ENCODE measurements at places on chromosomes 6 and 20.

DNA sequence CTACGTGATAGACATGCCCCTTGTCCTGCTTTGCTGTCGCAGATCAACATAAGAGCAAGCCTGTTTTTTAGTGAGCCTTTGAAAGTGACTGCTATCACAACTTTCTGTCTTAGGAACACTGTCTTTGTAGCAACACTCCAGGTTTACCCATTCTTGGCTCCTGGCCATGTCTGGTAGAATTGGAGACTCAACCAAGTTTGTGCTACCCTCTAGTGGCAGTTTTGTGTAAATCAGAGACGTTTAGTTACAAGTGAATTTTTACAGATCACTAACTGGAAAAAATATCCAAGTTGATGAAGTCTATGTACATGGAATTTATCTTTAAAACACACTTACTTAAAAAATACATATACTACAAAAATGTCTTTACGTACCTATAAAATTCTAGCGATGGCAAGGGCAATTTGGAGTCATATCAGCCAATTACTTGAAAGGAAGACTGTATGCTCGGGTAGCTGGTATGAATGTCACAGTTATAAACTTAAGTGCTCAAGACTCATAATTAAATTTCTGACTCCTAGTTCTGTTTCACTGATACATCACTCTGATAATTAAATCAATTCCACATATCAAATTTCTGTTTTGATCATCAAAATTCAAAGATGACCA lies 101.4 kb downstream of the ADGB start:
- peak; percentile 92 for DNase-seq

DNA sequence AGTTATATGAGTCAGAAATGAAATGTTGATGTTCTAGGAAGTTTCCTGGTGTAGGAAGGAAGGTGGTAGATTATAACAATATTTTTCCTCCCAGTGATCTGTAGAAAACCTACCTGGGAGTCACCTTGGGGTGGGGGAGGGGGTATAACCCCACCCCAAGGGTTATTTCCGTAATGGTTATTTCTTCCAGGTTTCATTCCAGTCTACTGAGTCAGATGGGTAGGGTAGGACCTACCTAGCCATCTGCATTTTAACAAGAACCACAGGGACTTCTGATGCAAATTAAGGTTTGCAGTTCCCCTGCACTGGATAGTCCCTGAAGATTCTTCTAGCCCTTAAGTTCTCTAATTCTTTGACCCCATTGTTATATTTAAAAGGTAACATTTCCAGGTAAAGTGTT lies 88.9 kb downstream of the ARMC2 start:
- no peak for DNase-seq

- DNase-seq, result no peak
These were observed 129.4 kb downstream of the LY86 start for GRCh38 chr6:6717953-6718352.

DNA sequence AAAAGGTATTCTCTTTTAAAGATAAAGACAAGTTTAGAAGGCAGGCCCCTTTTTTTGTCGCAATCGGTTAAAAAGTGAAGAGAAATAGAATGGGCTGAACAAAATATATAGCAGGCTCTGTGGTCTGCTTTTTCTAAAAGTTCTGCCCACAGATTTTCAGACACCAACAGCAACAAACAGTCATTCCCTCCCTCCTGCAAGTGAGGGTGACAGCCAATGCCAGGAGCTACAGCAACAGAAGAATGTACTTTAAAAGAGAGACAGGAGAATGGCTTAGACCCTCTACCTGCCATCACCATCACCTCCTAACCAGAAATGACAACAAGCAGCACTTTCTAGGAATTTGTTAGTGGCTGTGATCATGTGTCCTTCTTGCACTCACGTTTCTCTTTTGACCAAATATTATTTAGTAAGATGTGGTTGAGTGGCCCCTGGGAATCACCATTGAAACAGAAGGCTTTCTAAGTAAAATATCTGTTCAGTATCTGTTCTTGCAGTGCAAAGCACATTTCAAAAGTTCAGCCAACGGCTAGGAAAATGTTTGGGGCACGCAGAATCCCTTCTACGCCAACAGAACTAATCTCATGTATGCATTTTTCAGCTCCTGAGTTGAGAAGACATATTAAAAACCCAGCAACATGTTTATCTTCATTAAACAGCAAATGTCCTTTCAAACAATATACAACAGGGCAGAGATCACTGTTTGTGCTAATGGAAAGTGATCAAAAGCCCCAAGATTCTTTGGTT lies 248.5 kb downstream of the ATXN1 start:
- DNase-seq, result no peak

DNA sequence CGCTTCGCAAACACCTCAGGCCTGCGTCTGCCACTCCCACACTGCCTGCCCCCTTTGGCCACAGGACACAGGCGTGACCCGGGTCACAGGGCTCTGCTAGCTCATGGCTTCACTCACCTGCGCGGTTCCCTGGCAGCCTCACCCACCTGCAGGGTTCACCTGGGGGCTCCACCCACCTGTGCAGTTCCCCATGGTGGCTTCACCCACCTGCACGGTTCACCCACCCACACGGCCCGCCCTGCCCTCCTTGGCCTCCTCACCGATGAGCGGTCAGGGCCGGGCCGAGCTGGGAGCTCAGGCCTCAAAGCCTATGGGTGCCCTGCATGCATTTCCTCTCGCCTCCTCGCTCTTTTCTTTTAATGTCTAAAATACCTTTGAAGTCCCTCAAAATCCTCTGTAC lies 54.7 kb downstream of the SMOC2 start:
- no peak for DNase-seq

DNA sequence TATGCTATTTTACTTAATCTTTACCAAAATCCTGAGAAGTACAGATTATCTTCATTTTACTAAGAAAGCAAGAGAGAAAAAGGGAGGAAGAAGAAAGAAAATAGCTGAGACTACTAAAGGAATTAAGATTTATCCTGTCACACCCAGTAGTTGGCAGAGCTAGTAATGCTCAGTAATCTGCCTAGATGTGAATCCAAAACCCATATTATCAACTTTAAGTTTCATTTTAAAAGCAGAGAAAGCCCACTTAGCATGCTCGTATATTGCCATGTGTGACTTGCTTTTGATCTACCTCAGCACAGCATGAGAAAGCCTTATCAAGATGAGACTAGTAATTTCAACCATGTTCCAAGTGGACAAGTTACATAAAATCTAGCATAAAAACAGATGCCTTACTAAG lies 451.5 kb downstream of the TENT5A start:
- DNase-seq, result no peak

DNA sequence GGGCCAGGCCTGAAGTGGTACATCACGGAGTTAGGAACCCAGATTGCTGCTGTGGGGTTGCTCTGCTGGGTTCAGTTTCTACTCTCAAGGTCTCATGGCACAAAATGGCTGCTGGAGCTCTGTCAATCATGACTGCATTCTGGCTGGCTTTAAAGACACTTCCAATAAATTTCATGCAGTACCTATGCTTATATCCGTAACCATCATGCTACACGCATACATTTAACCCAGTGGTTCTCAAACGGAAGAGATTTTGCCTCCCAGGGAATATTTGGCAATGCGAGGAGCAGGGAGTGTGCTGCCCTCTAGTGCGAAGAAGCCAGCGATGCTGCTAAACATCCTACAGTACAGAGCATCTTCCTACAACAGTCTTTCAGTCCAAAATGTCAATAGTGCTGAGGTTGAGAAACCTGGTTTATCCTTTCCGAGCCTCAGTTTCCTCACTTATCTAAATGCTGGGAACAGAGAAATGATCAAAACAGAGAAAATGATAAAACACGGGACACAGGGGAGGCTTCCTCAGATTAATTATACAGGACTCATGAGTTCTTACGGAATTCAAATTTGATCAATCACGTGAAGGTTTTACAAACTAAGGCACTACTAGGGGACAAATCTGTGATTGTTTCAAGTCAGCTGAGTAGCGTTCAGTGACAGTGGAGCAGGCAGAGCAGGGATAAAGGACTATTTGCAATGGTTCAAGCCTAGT lies 9.6 kb upstream of the SLC2A10 start:
- peak; percentile 50 for DNase-seq

- no peak for DNase-seq
These were observed 745.5 kb downstream of the C6orf118 start for GRCh38 chr6:164563924-164564323.

DNA sequence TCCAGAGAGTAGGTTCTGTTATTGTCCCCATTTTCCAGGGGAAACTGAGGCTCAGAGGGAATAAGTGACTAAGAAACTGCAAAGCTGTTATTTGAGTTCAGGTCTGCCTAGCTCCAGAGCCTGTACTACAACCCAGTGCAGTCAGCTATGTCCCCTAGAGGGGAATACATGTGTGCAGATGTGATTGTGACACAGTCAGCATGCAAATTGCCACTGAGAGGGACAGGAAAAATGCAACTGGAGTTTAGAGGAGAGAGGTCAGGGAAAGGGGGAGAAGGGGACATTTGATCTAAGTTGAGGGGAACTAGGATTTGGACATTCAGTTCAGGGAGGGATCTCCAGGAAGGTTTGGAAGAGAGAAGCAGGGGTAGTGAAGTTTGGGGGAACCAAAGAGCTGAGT lies 38.6 kb upstream of the EPB41L1 start:
- no peak for DNase-seq

DNA sequence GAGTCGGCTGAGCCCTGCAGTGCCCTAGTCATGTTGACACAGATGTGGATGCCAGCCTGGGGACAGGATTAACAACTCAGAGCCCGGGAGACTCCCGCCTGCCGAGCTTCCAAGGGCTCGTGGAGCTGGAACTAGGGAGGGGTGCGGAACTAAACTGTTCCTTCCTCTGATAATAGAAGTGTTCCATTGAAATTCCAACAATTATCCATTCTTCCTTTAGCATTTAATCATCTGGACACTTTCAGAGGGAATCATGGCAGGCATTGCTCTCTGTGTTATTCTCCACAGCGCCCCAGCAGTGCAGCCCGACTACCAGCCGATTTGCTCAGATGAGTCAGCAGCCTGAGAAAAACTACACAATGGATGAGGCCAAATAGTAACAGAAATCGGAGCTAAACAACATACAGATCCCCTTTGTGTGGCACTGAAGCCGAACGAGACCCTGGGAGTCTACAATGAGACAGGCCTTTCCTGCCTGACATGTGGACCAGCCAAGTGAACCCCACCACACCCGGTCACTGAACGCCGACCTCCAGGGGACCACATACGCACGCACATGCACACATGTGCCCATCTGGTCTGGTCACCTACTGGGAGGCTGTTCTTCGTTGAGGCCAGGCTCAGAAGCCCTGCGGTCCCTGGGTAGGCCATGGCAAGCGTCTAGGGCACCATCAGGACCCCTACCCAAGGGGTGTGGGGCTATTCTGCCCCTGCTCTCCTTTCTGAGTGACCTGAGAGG lies 238.4 kb upstream of the AFDN start:
- no peak for DNase-seq

DNA sequence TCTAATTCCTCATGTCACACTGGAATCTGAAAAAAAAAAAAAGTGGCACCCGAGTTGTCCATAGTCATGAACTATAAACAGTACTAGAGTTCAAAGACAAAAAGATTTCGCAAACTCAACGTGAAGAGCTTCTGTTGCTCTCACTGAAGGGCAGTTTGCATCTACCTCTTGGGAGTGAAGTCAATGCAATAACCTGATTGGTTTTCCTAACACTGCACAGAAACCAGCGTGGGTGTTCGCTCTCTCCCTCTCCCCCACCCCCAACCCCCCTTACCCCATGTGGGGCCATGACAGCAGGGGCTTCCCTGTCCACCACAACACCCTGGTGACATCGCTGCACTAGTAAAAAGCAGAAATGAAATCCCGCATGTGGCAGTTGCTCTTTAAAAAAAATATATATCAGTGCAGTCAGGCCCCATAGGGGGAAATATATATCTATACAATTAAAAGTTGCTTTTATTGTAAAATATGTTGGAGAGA lies 66.9 kb downstream of the GMPR start:
- no peak for DNase-seq

GRCh38 chr6:99836471-99836870 lies 157.6 kb downstream of the MCHR2 start:
- no peak for DNase-seq

DNA sequence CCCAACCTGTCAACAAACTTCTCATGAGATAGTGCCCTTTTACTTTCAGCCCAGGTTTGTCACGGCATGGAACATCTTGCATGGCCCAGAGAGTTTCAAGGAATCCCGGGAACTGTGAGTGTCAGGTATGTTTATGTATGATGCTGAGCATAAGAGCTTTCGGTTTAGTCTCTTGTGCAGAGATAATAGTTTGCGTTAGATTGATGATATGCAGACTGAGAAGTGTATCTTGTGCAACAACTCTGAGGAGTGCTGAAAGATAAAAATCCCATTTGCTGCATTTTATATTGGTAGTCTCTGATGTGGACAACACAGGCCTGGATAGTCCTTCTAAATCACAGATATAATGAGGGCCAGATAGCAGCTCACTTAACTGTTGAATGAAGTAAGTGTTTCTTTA lies 99.0 kb downstream of the TBX18 start:
- no peak for DNase-seq

GRCh38 chr6:147856687-147857086 lies 348.2 kb downstream of the SAMD5 start:
- no peak for DNase-seq

- peak; percentile 100 for DNase-seq
These were observed 14.2 kb downstream of the TRAF3IP2 start for GRCh38 chr6:111591370-111591900.

DNA sequence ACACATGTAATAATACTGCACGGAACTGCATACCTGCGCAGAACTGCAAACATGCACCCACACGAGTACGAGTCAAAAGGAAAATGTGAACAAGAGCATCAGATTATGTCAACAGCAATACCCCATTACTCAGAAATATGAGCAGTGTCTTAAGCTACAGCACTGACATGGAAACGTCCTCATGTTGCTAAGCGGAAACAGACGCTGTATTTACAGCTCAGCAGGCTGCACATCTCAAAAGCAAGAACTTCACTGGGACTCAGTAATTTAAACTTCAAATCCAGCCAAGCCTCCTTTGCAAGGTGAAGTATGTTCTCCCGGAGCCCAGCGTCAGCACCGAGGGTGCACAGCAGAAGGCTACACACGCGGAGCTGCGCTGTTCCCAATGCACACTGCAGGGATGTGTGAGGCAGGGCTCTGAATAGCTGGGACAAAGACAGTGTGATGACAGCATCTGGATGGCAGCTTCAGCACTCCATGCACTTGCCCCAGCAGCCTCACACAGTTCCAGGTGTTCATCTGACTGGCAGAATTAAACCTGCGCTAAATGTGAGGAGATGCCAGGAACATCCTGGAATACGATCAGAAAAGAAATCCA lies 202.8 kb downstream of the WDR27 start:
- DNase-seq, result no peak

DNA sequence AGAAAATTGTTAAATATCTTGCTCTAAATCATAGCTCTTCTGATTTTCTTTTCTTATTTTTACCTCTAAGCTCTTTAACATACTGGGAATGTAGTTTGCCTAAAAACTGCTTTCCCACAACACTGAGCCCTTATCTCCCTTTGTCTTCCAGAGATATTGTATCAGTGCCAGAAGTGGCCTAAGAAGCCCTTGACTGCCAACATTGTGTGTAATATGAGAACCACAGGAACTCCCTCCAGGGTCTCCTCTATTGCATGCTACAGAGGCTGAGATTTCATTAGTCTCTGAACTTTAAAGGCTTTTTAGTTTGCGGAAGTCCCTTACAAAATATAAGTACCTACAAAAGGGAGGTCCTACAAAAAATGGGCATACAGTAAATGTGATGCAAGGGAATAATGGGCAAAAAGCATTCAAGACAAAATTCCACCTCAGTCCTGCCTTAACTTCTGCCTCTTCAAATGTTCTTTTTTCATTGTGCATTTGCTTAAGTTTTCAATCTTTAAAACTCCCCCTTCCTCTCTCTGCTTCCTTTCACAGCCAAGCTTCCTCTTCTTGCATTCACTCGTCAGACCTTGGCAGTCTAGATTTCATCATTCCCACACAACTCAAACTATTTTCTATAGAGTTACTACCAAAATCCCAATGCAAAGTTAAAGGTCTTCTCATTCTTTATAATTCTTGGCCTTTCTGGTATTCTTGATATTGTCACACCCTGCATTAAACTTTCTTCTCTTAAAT lies 76.5 kb downstream of the ADGRG6 start:
- peak; percentile 99 for DNase-seq
